ENCODE measurements at places on chromosomes 7 and 10.
A peak's percentile ranks its signal among the peaks of the same experiment; 100 is the strongest.

- no peak for DNase-seq
Measured at GRCh38 chr10:103854686-103855391, 537 bp downstream of the SH3PXD2A start.

- peak; percentile 90 for DNase-seq
Measured at GRCh38 chr10:784403-785088, 95.1 kb upstream of the DIP2C start.

GRCh38 chr7:100219271-100219737 is 445 bp upstream of the PVRIG start:
- DNase-seq: no peak

- DNase-seq: no peak
Measured at GRCh38 chr10:120998251-120998650, 147.1 kb downstream of the WDR11 start.

DNA sequence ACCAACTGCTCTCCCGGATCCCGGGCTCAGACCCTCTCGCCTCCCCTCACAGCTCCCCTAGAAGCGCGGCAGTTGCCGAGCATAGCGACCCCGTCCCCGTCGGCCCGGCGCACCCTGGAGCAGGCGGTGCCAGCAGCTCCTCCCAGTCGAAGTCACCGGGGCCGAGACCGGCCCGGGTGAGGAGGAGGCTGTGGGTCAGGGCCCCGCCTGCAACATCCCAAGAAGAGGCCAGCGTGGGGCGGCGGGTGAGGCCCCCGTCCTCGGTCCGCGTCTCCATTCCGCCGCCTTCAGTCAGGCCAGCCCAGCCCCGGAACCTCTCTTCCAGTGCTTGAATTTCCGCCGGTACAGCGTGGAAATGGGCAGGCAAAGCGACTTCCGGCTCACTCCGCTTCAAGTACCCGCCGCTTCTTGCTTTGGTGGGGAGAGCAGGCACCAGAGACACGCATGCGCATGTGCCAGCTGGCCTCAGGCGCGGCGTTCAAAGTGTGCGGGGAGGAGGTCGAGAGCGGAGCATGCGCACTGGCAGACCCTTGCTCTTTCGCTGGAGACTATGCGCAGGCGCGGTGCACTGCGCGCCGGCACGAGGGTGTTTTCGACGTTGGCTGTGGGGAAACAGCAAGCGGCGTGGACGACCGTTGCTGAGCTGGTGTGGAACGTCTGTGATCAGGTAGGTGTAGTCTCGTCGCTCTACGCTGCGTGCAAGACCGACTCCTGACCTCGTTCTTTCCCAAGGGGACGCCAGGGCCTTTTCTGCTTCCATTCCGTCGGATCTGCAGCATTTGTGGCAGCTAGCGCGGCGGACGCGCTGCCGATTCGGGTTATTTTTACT is at the start of gene C10orf88:
Gene C10orf88 (minus strand): TSS at position 326 of the 829 bp plus-strand sequence. CDS start 49 bp downstream, at position 277.
- DNase-seq: peak; percentile 94

DNA sequence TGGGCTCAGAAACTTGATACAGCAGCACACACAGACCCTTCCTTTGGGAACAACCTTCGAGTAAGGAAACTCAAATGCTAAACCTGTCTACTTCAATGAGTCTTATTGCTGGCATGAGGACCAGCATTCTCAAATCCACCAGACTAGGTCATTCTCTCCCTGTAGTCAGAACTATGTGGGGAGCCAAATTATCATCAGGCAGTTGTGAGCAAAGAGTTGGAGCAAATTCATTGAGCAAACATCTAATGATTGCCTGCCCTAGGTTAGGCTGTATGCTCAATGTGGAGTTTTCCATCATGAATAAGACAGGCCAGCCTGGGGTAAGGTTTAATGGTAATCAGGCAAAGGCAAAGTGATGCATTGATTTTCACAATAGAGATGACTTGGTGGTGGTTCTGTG is 3.6 kb downstream of the EPDR1 start:
- no peak for DNase-seq

- no peak for DNase-seq
Measured at GRCh38 chr10:9010093-9010492, 955.6 kb downstream of the GATA3 start.

Measured in RKO (cell line).